Body of pancreas (tissue), 4 donors: ENCODE measurements at places on chromosomes 7 and 10. TPM values are rescaled to one million over a fixed set of nuclear protein-coding genes. Genes with fewer than 3 reads are reported as not detected.
A peak's percentile ranks its signal among the peaks of the same experiment; 100 is the strongest.

MYL10 gene
- not detected for total RNA-seq

TRPV5 gene
- total RNA-seq = not detected

CFAP43 gene
- 4.0 TPM for total RNA-seq

GCC1 gene
- total RNA-seq = 23.1 TPM

EVX1 gene
- not detected for total RNA-seq

- DNase-seq = no peak
Observed at GRCh38 chr7:148058753-148059152, 531.8 kb upstream of the C7orf33 start.

- DNase-seq = no peak
Observed at GRCh38 chr10:125049216-125049881, 107.4 kb downstream of the ZRANB1 start.

GRCh38 chr7:22394739-22395138 lies 37.8 kb upstream of the RAPGEF5 start:
- DNase-seq = no peak

DNA sequence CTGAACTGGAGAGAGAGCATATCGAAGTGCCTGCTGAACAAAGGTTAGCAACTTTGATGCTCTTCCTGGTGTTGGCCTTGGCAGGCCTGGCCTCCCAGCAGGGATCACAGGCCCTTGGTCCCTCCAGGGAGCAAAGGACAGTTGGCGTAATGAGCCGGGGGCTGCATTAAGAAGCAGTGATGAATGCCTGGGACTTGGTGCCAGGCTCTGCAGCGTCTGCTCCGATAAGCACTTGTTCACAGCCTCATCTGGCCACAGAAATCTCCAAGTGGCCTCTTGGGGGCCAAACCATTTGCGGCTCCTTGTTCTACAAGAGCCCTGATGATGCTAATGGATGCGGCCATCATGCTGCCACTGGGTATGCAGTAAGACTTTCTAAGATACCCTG lies 31.8 kb downstream of the CRHR2 start:
- DNase-seq = no peak

GRCh38 chr10:131077724-131078123 lies 233.8 kb downstream of the TCERG1L start:
- DNase-seq = no peak

DNA sequence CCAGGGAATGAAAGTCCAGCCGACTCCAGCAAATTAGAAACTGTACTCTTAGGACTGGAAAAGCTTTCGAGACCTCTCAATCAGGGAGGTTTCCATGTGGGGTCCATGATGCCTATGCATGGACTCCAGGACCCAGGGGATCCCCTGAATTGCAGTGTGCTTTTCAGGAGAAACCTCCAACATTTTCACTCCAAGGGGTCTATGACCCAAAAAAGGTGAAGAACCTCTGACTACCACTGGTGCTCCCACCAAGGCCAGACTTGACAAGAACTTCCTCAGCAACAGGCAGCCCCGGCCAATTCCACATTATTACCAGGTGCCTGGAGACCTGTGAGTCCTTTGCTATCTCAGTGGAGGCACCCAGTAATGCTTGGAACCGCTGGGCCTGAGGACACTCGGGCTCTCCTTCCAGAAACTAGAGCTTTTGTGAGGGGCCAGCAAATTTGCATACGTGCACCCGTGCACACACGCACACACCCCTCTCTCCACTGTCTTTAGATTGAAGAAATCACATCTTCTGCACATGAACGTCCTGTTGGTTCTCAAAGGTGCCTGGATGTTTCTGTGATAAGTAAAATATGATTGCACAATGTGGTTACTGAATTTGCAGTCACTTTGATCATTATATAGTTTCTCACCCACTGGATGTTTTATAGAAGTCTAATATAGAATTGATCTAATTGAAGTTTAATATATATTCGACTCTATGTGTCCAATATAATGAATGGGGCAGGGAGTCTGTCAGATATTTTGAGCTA lies 54.7 kb downstream of the SYPL1 start:
- no peak for DNase-seq

- no peak for DNase-seq
Observed at GRCh38 chr10:73780966-73781365, 882 bp upstream of the CHCHD1 start.

DNA sequence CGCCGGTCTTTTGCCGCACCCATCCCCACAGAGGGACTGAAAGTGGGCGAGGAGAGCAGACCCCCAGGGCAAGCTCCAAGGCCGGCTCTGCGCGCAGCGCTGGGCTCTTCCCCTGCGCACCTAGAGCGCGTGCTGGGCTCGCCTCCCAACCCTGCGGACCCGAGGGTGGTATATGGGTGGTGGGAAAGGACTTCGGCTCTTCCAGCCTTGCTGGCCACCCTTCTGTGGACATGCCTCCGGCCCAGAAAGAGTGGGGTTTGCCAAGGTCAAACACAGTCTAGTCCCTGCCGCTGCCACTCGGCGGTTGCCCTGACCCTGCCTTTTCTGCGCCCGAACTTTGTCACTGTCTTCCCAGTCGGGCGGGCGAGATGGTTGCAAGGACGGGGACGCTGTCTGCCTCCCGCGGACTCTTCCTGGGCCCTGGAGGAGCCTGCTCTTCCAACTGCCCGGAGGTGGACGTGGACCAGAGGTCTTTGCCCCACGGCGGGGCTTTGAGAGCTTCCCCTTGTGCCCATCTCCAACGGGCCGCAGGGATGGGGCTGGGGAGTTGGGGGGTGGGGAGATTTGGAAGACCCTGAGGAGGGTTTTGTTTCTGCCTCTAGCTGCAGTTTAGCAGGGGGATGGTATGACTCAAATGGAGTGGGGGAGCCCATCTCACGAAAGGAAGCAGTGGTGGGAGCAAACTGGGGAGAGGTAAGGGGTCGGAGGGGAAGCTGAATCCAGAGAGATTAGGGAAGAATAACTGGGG lies 1.5 kb downstream of the ADCY1 start:
- DNase-seq = no peak

- no peak for DNase-seq
Observed at GRCh38 chr10:123563581-123563855, 102.6 kb upstream of the GPR26 start.

DNA sequence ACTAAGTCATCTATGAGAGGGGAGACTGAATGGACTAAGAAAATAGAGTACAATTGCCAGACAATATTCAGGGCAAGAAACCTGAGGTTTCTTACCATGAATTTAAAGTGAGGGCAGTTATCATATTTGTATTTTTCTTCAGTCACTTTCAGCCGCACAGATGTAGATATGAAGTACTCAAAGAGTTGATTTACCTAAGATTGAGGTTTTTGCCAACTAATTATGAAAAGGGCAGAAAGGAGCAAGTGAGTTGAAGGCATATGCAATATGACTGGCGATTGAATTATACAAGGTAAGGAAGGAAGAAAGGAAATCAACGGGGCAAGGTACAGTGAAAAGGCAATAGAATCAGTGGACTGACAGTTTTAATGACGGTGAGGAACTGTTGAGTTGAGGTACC lies 17.8 kb downstream of the CNOT4 start:
- no peak for DNase-seq

- DNase-seq = no peak
Observed at GRCh38 chr10:29968585-29968984, 90.8 kb downstream of the JCAD start.

- no peak for DNase-seq
Observed at GRCh38 chr7:132497098-132497497, 79.2 kb downstream of the PLXNA4 start.

DNA sequence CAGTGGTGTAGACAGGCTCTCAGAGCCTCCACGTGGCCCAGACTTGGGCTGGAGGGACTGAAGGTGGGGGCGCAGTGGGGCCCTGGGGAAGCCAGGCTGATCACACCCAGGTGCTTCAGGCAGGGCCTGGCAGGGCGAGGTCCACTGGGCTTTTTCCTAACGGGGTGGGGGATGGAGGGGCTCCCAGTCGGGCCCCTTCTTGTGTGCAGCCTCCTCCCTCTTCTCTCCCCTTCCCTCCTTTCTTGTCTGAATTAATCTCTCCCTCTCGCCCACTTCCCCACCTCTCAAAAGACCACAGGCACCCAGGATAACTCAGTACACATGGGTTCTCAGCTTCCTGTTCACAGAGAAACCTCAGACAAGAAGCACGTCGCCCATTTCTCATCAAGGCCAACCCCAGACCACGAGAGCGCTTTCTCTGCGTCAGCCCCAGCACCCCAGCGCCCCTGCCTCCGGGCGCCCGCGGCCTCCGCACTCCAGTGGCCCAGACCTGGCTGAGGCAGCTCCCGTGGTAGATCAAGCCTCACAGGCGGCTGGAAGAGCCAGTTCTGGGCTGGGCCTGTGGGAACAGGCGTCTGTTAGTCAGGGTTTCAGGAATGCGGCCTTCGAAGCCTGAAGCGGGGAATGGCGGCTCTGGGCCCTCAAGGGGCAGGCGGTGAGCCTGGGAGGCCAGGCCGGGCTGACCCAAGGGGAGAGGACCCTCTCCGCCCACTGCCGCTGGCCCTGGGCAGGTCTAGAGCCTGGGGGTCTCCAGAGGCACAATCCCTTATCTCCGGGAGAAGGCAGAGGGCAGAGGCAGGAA lies 50.6 kb downstream of the PWWP2B start:
- peak; percentile 64 for DNase-seq

DNA sequence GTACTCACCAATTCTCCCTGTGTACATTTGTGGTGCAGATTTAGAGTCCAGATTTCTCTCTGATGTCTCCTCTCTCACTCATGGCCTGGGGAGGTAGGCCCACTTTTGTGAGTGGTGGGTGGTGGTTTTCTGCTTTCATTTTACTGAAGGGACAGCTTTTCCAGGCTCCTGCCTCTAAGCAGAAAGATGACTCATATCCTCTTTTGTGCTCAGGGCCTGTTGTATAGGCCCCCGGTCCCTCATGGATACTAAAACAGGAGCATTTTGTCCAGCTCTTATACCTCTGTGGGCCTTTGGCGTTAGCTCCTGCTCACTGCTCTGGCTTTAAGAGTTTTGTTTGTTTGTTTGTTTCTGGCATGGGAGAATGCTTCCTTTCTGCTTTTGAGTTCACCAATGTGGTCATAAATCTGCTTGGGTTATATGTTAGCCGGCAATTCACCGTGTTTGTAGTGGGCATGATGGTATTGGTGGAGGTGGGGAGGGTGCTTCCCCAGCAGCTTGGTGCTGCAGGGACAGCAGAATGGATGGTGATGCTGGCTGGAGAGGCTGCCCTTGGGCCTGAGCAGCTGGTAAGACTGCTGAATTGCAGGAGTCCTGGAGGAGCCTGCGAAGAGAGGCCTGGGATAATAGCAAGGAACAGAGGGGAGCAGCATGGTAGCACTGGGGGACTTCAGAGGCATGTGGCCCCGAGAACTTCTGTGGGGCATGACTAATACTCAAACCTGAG lies 468.7 kb downstream of the RPS24 start:
- no peak for DNase-seq

- DNase-seq = no peak
Observed at GRCh38 chr10:62185919-62186692, 82.5 kb downstream of the RTKN2 start.

- no peak for DNase-seq
Observed at GRCh38 chr10:127894146-127894545, 1.4 kb upstream of the CLRN3 start.

DNA sequence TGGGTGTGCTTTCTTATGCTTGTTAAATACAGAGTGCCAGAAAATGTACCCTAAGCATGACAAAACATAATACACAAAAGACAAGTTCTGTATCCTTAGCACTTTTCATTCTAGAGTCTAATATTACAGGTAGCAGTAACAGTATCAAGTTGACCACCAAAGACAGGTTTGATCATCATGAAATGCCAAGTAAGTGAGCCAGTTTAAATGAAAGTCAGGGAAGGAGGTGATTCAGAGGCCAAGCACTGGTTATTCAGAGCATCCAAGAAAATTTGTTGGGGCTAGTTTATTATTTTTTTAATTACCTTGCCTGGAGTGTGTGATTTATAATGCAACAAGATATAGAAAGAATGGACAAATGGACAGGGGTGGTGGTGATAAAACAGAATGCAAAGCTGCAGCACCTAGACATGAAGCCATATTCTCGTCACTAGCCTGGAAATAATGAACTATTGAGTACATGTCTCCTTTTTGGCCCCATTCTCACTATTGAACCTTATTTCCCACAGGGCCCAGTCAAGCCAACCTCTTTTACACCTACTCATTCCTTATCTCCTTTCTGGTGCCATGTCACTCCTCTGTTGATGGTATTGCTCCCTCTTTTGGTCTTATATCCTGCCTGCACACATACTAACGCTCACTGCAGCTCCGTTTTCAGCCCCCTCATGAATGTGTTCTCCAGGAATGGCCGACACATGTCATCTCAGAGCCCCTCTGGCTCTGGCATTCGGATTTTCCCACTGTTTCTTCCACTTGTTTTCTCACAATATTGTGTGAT lies 78.6 kb upstream of the GLCCI1 start:
- DNase-seq = no peak
